ENCODE measurements at places on chromosomes 6 and 20. TPM values are rescaled to one million over a fixed set of nuclear protein-coding genes. Genes with fewer than 3 reads are reported as not detected.

DNA sequence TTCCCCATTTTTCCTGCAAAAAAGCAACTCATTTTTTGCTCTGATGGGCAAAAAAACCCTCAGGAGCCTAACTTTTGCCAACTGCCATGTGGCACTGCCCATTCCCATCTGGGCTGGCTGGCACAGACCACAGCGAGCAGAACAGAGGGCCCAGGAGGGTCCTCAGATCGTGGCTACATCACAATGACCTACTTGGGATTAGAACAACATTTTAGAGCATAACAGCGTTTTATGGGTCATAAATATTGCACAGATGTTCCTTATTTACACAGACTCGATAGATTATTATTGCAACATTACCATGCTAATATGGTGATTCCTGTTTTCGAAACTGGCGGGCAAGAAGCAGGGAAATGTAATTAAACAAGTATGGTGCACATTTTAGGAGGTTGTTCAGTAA lies 28.0 kb downstream of the PTPRT start:
- DNase-seq = no peak

FAM209B gene
- total RNA-seq = 0.64 TPM

DNA sequence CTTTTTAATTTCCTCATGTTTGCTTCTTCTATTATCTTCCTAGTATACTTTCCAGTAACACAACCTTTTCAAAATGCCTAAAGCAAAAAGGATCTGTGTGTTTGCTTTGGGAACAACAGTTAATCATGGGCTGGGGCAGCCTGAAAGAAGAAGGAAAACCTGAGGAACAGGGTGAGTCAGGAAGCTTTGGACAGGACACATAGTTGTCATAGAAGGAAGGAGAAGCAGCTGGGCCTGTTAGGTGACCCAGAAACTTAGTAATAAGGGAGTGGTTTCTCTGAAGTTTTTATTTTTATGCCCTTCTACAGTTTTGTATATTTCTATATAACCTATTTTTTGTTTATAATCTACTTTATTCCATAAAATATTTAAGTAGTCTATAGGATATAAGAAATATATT lies 61.4 kb downstream of the CD24 start:
- DNase-seq = no peak

DNA sequence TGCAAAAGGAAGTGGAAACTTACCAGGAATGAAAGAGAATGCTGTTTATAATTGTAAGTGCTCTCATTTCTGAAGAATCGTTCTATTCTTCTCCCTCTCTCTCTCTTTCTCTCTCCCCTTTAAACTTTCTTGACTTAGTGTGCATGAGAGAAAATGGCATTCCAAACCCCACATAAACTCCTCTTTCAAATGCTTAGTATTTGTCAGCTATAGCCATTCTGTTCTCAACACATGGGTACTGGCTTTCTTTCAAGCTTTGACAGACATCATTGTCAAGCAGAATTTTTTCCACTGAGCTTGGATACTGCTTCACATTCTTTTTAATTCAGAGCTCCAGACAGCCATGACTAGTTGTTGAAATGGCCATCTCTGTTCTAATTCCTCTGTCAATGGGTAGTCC lies 51.1 kb upstream of the PREP start:
- DNase-seq = no peak

BTNL2 gene
- not detected for total RNA-seq

VIP gene
- total RNA-seq = not detected

DNA sequence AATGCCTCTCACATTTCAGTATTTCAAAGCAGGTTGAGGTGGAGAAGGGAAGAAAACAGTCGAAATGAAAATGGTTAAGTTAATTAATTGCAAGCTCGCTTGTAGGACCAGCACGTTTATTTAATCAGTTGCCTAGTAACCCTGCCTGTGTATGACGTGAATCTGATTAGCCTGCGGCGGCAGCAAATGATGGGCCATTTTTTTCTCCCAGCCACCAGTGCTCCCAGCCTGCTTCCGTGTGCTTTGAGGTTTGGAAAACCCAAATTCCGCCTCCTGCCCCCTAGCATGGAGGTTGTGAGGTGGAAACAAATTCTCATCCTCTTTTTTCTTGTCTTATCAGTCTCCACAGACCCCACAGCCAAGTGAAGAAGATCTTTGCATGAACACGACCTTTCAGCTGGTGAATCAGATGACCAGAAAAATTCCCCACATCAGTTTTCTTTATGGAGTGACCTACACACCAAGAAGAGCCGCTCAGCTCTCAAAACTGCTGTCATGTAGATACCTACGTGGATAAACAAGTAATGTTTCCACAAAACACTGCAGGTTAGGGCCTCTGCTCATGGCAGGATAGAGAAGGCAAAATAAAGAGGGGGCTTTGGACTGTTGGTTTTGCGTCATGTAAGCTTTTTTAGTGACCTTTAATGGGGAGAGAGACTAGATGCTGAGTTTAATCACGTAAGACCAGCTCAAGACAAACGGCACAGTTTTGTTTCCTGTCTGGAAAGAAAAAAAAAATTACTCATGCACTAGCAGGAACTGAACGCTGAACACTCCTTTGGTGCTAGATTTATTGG lies 572.9 kb upstream of the NOX3 start:
- peak; percentile 6 for DNase-seq

- DNase-seq = no peak
Observed at GRCh38 chr6:150514806-150515380, 84.8 kb upstream of the PLEKHG1 start.

DNA sequence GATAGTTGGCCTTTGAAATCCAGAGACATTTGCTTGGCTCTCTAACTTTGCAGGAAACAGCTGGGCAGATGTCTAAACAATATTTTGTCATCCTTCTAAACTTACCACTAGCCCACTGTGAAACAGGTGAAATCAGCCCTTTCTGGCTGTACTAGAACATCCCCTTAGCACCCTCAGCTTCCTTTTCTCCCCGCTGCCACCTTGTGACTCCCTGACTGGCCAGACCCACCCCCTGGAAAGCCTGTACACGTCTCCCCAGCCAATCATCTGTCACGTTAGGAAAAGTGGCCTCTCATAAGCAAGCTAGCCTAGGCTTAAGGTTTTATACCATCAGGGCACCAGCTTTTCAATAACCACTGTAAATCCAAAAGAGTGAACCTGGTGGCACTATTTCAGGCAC lies 88.6 kb upstream of the E2F3 start:
- DNase-seq = no peak
